AG09319 (cell line): ENCODE measurements at places on chromosomes 16 and 17.

- no peak for DNase-seq
These were observed 96.6 kb downstream of the HELZ start for GRCh38 chr17:67148352-67148751.

- no peak for DNase-seq
These were observed 109.4 kb upstream of the PLCG2 start for GRCh38 chr16:81669473-81670350.

GRCh38 chr17:29559640-29560039 lies 7.2 kb downstream of the ABHD15 start:
- no peak for DNase-seq

DNA sequence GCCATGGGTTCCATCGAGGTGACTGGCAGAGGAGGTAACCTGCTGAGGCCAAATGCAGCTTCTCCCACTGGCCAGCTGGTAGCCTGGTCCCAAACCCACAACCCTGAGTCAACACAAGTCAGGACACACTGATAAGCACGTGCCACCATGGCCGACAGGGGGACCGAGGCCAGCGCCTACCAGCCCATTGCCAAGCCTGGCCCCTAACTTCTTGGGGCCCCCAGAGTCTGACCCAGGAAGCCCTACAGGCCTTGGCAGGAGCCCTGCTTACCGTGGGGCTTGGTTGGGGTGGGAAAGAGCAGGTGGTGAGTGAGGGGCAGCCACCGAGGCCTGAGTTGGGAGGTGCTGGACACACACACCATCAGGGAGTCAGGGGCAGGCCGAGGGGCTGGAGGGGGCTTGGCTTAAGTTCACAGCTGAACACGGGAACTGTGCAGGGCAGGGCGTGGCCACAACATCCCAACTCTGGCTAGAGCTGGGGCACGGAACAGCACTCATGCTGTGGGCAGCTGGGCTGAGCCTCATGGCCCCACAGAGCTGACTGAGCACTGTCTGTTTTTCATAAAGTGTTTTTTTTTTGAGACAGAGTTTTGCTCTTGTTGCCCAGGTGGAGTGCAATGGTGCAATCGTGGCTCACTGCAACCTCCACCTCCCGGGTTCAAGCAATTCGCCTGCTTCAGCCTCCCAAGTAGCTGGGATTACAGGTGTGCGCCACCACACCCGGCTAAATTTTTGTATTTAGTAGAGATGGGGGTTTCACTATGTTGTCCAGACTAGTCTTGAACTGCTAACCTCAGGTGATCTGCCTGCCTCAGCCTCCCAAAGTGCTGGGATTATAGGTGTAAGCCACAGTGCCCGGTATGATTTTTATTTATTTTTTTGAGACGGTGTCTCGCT lies 5.5 kb downstream of the MRPL28 start:
- DNase-seq, result no peak

GRCh38 chr17:10398352-10398751 lies 23.4 kb downstream of the MYH8 start:
- DNase-seq, result no peak

- no peak for DNase-seq
These were observed 460.4 kb upstream of the ASIC2 start for GRCh38 chr17:33753452-33753851.

- DNase-seq, result no peak
These were observed 719 bp downstream of the NGFR start for GRCh38 chr17:49495842-49496182.

DNA sequence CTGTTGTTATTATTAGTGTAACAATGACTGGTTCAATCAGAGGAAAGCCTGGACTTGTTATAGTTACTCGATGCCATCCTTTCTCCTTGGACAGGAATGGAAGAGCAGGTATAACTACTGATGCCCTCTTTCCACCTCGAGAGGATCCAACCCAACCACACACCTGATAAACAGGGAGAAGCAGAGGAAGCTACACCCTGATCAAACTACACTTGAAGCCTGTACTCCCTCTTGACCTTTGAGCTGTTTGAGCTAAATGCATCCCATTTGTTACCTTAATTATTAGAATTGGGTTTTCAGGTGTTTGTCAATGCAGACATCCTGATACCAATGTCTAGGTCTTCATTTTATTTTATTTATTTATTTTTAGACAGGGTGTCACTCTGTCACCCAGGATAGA lies 23.7 kb upstream of the HLF start:
- DNase-seq, result no peak

- DNase-seq, result no peak
These were observed 84.8 kb downstream of the CDYL2 start for GRCh38 chr16:80719573-80719972.

- no peak for DNase-seq
These were observed 139.4 kb downstream of the ZFHX3 start for GRCh38 chr16:72908362-72909167.

DNA sequence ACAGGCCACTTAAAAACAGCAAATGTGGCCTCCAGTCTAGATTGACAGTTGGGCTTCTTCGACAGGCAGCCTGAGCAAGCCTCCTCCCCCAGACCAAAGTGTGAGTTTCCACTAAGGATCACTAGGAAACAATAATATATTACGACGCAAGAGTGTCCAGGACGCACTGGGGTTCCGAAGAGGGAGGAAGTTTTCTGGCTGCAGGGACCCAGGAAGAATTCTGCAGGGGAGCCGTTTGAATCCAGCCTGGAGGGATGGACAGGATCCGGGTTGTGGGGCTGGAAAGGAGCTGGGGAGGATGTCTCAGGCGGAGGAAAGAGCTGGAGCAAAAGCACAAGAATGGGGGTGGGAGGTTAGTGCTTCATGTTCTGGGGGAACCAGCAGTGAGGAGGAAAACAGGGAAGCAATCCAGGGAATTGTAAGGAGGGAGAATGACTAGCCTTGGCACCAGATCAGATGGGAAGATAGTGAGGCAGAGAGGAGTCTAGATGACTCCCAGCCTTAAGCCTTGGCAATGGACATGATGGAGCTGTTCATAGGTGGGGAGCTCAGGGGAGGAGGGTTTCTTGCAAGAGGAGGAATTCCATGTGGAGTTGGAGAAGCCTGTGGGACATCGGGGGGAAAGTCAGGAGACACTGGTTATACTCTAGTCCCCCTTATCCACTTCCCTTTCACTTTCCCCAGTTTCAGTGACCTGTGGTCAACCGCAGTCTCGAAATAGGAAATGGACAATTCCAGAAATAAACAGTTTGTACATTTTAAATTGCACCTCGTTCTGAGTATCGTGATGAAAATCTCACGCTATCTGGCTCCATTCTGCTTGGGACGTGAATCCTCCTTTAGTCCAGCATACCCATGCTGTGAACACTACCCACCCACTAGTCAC lies 26.6 kb downstream of the NGFR start:
- no peak for DNase-seq

- DNase-seq, result no peak
These were observed 16.5 kb downstream of the MRPS23 start for GRCh38 chr17:57833179-57833939.

DNA sequence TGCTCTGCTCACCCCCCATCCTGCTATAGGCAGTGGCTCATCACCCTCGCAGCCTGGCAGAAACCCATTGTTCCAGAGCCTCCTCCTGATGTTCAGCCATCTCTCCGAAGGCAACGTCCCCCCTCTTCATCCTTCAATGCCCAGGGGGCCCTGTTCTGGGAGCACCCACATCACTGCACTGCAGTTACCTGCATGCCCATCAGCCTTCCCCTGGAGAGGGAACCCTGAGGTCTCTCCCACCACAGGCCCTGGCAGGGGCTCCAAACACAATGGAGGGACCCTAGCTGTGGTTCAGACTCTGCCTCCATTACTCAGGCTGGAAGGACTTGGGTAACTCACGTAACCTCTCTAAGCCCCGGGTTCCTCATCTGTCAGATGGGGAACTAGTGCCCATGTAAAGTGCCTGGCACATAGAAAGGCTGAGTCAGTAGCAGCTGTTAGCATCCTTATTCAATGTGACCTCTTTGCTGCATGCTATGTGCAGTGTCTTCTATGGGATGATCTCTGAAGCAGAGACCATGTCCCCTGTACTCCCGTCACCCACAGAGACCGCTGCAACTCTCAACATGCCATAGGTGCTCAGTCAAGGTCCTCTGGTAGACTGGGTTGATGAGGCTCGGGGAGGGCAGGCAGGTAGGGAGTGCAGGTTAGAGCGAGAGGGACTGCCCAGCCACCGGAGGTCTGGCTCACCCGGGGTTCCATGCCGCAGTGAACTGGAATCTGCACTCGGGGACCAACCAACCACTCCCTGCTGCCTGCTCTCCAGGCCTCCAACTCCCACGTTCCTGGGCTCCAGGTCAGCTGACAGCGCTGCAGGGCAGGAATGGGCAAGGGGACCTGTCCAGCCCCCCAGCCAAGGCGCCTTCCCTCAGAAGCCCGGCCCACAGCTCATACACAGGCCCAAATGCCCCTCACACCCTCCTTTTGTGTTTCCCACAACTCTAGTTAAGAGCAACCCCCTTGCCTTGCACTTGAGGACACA lies 233.2 kb downstream of the ZNF423 start:
- DNase-seq, result no peak

DNA sequence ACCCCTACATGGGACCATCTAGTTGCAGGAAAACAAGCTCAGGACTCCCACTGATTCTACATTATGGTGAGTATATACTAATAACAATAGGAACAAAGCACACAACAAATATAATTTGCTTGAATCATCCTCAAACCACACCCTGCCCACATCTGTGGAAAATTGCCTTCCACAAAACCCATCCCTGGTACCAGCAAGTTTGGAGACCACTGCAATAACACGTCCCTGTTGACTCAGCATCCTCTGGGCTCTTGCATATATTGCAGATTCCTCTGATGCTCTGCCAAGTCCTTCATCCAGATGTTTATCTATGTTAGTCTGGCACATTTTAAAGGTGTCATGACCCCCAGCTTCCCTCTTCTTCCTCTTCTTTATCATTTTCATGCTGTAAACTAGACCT lies 138.4 kb downstream of the PCTP start:
- no peak for DNase-seq

DNA sequence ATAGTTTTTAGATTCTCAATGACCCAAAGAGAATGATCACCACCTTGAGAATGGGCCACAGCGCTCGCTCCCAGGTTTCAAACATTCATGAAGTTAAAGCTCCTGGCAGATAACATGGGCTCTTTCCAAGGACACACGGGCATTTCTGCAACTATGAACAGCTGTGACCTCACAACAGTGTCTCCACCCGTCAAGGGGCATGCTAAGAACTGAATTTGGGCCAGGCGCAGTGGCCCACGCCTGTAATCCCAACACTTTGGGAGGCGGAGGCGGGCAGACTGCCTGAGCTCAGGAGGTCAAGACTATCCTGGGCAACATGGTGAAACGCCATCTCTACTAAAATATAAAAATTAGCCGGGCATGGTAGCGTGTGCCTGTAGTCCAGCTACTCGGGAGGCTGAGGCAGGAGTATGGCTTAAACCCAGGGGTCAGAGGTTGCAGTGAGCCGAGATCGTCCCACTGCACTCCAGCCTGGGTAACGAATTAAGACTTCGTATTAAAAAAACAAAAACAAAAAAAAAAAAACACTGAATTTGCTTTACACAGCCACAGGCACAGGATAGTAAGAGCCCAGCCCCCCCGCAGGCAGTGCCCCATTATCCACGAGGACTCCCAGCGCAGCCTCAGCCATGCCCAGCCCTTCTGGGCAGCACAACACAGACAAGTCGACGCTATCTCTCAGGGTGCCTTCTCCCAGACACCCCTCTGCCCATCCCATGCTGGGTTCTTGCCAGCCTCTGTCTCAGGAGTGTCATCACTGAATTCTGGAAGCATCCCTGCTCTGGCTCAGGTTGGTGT lies 7.2 kb downstream of the USP7 start:
- DNase-seq, result no peak
